ENCODE measurements at places on chromosomes 6 and 20.
A peak's percentile ranks its signal among the peaks of the same experiment; 100 is the strongest.

- H3K27ac ChIP-seq: no peak overlapping the region
- no peak overlapping the region for H3K4me3 ChIP-seq
- no peaks in the 10 kb centered on the region for H3K4me1 ChIP-seq
- no peak for DNase-seq
- no peaks in the 10 kb centered on the region for H3K27me3 ChIP-seq
Observed at GRCh38 chr6:102749210-102749971, 1355.9 kb downstream of the GRIK2 start.

DNA sequence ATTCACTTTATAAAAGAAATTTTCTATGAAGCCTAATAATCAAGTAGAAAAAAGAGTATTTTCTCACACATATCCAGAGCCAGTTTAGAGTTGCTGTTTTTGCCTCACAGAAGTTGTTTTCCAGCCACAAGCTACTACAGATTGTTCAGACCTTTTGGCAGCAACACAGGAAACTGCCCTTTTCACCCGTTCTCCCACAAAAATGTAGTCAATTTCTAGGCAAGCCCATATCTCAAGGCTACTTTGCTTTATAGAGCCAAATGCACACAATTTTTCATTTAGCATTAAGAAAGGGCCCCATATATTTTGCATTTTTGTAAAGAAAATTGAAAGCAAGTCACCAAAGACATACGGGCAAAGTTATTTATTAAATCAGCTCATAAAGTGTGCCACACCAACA lies 49.5 kb downstream of the EPB41L2 start:
- no peak overlapping the region for H3K4me3 ChIP-seq
- DNase-seq: no peak
- H3K4me1 ChIP-seq: peaks cover 35% of the 10 kb centered on the region
- H3K36me3 ChIP-seq: no peaks in the 10 kb centered on the region
- no peaks in the 10 kb centered on the region for H3K27me3 ChIP-seq

DNA sequence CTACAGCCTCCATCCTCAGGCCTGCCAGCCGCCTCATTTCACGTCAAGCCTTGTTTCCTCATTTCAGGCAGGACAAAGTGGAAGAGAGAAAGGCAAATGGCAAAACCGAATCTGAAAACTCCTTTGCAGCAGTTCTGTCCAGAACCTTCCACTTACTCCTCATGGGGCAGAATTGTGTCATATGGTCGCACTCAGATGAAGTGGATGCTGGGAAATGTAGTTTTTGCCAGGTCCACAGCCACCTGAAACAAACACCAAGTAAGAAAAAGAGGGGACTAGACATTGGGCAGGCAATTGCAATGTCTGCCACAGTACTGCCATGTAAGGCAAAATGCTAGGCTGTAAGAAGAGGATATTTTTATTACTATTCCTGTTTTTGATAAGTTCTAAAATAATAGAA lies 44.9 kb downstream of the ISM1 start:
- DNase-seq: no peak
- H3K27ac ChIP-seq: no peak overlapping the region
- H3K4me1 ChIP-seq: no peaks in the 10 kb centered on the region
- H3K4me3 ChIP-seq: no peak overlapping the region

DNA sequence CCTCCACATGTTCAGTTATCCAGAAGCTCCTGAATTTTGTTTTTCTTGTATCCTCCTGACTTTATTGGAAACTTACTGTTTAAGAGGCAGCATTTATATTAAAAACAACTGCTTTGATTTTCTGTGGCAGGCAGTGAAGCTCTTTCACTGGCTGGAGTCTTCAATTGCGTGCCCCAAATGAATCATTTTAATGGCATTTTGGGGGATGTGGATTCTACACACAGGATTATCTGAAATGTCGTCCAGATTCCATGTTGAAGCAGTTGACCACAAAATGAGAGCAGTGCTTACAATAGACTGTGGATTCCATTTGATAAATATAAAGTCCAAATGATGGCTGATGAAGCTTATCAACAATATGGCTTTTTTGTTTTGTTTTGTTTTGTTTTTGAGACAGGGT lies 41.0 kb upstream of the HIVEP1 start:
- peaks cover 5% of the 10 kb centered on the region for H3K4me1 ChIP-seq
- H3K36me3 ChIP-seq: no peaks in the 10 kb centered on the region
- no peak for DNase-seq
- no peaks in the 10 kb centered on the region for H3K27me3 ChIP-seq
- H3K27ac ChIP-seq: no peak overlapping the region

- no peak for DNase-seq
- H3K4me1 ChIP-seq: no peaks in the 10 kb centered on the region
- no peaks in the 10 kb centered on the region for H3K36me3 ChIP-seq
- H3K27ac ChIP-seq: no peak overlapping the region
Observed at GRCh38 chr6:36720251-36721141, 22.9 kb downstream of the RAB44 start.

- H3K4me1 ChIP-seq: no peaks in the 10 kb centered on the region
- peak; percentile 37 for DNase-seq
- H3K4me3 ChIP-seq: no peak overlapping the region
- H3K36me3 ChIP-seq: no peaks in the 10 kb centered on the region
- no peak overlapping the region for H3K27ac ChIP-seq
Observed at GRCh38 chr20:49344975-49345374, 67.1 kb upstream of the ZNFX1 start.

DNA sequence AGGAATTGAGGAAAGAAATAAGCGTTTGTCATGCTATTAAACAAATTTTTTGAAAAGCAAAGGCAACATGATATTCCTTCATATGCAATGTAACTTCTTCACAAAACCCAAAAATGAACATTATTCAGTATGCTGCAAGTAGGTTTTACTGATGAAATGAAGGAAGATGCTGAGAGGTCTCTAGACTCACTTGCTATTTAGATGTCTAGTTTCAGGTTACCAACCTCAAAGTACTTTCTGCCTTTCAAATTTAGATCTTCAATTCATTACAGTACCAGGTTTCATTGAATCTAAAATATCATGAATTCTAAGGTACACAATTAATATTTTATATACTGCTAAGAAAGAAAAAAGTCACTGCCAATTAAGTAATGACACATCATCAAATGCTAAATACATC lies 39.9 kb downstream of the MYO6 start:
- no peaks in the 10 kb centered on the region for H3K27me3 ChIP-seq
- no peaks in the 10 kb centered on the region for H3K36me3 ChIP-seq
- no peak for DNase-seq
- H3K27ac ChIP-seq: no peak overlapping the region

GRCh38 chr6:138105880-138106664 lies 1.1 kb downstream of the PERP start:
- H3K27ac ChIP-seq: no peak overlapping the region
- H3K4me3 ChIP-seq: peak overlapping the region; percentile 50
- no peaks in the 10 kb centered on the region for H3K27me3 ChIP-seq
- no peaks in the 10 kb centered on the region for H3K36me3 ChIP-seq
- H3K4me1 ChIP-seq: peaks cover 8% of the 10 kb centered on the region

- no peaks in the 10 kb centered on the region for H3K27me3 ChIP-seq
- DNase-seq: no peak
- no peak overlapping the region for H3K4me3 ChIP-seq
- no peak overlapping the region for H3K27ac ChIP-seq
- H3K36me3 ChIP-seq: no peaks in the 10 kb centered on the region
Observed at GRCh38 chr6:113774127-113774825, 82.9 kb upstream of the MARCKS start.

DNA sequence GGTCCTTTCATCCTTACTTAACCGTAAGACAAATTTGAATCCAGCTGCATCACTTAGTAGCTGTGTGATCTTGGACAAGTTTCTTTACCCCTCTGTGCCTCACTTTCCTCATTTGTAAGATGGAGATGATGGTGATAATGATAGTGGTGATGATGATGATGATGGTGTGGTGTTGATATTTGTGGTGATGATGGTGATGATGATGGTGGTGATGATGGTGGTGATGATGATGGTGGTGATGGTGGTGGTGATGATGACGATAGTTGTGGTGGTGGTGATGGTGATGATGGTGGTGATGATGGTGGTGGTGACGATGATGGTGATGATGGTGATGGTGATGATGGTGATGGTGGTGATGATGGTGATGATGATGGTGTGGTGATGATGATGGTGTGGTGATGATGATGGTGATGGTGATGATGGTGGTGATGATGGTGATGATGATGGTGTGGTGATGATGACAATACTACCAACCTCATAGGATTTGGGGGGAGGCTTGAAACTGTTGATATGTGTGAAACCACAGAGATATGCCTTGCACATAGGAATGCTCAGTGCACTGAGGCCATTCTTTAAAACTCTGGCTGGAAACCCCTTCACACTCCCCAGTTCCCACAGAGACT lies 233.2 kb downstream of the LY86 start:
- H3K36me3 ChIP-seq: no peaks in the 10 kb centered on the region
- no peak overlapping the region for H3K4me3 ChIP-seq
- no peak for DNase-seq
- no peaks in the 10 kb centered on the region for H3K27me3 ChIP-seq
- H3K4me1 ChIP-seq: peaks cover 14% of the 10 kb centered on the region

- no peaks in the 10 kb centered on the region for H3K36me3 ChIP-seq
- H3K27me3 ChIP-seq: no peaks in the 10 kb centered on the region
- H3K4me3 ChIP-seq: peak within 1 kb of the TSS; percentile 16
- H3K4me1 ChIP-seq: peaks cover 7% of the 10 kb centered on the region
- H3K27ac ChIP-seq: no peak within 1 kb of the TSS
Observed at GRCh38 chr6:34465531-34466241, at the start of gene PACSIN1. PACSIN1 (plus strand) TSS chr6:34466076; CDS start chr6:34526306, 60,230 bp downstream.

GRCh38 chr20:39705032-39705431 lies 742.9 kb downstream of the DHX35 start:
- no peaks in the 10 kb centered on the region for H3K36me3 ChIP-seq
- DNase-seq: no peak
- no peak overlapping the region for H3K27ac ChIP-seq

DNA sequence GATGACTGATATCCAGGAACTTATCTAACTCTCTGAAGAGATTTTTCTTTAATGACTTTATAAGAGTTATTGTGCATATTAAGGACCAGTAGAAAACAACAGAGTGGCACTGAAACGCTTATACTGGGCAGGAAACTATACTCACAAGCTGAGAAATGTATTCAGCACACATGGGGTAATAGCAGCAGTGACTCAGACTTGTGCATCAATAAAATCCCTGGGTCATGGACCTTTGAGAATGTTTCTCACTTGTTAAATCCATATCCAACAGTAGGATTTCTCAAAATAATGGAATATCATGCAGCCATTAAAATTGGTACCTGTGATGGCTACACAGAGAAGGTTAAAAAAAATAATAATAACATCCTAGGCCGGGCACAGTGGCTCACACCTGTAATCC lies 219.5 kb downstream of the BTBD9 start:
- no peaks in the 10 kb centered on the region for H3K36me3 ChIP-seq
- no peaks in the 10 kb centered on the region for H3K4me1 ChIP-seq
- H3K27me3 ChIP-seq: no peaks in the 10 kb centered on the region
- no peak overlapping the region for H3K4me3 ChIP-seq
- H3K27ac ChIP-seq: no peak overlapping the region
- DNase-seq: no peak

DNA sequence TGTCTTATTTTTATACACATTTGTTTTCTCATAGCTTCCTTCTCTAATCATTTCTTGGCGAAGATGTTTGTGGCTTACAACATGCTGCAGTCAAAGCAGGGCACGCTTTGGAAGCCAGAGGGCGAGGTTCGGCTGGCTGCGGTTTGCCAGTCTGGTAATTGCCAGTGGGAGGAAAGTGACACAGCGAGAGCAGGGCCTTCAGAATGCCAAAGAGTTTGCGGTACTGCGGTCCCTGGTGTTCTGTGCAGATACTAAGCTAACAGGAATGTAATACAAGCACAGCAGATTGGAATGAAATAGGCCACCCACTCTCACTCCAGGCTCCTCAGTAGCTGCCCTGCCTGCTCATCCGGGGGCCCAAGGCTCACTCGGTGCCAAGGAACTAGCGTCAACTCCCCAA lies 58.7 kb upstream of the TGM3 start:
- H3K4me1 ChIP-seq: no peaks in the 10 kb centered on the region
- no peaks in the 10 kb centered on the region for H3K27me3 ChIP-seq
- H3K27ac ChIP-seq: no peak overlapping the region
- no peak for DNase-seq

DNA sequence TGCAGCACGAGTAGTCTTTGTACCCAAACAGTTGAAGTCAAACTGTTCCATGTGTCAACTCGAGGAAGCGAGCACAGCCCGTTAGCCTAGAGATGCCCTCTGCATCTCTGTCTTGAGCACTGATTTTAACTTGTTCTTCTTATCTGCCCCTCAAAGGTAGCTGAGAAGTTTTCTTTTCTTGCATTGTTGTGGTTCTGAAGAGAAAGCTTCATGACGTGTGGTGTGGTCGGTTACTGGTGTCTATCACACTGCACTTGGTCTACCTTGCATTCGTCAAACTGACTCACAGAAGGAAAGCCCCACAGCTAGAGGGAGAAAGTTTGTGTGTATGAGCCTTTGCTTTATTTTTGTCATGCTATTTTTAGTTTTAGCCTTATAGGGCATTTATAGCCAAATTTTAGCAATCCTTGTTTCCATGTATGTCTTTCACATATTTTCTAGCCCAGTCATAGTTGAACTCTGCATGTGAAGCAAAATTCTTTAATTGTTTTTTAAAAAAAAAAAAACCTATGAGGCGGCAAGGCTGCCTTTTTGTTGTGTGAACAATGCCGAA lies 115.1 kb downstream of the JAG1 start:
- no peaks in the 10 kb centered on the region for H3K27me3 ChIP-seq
- H3K36me3 ChIP-seq: no peaks in the 10 kb centered on the region
- no peak overlapping the region for H3K27ac ChIP-seq
- DNase-seq: no peak
- no peak overlapping the region for H3K4me3 ChIP-seq

DNA sequence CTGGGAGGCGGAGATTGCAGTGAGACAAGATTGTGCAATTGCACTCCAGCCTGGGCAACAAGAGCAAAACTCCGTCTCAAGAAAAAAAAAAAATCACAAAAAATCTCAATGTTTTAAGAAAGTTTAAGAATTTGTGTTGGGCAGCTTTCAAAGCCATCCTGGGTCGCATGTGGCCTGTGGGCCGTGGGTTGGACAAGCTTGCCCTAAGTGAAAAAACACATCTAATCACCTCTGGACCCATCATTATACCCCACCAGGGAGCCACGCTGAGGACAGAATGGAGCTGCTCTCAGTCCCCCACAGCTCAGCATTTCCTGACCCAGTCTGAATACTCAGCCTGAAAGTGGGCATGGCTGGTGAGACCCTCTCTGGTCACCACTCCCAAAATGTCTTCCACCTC lies 129.3 kb downstream of the PRND start:
- no peaks in the 10 kb centered on the region for H3K4me1 ChIP-seq
- H3K4me3 ChIP-seq: no peak overlapping the region
- no peaks in the 10 kb centered on the region for H3K27me3 ChIP-seq

- no peak overlapping the region for H3K27ac ChIP-seq
- DNase-seq: no peak
- H3K27me3 ChIP-seq: no peaks in the 10 kb centered on the region
- H3K4me3 ChIP-seq: no peak overlapping the region
- no peaks in the 10 kb centered on the region for H3K4me1 ChIP-seq
Observed at GRCh38 chr6:22972771-22973170, 403.4 kb downstream of the HDGFL1 start.

DNA sequence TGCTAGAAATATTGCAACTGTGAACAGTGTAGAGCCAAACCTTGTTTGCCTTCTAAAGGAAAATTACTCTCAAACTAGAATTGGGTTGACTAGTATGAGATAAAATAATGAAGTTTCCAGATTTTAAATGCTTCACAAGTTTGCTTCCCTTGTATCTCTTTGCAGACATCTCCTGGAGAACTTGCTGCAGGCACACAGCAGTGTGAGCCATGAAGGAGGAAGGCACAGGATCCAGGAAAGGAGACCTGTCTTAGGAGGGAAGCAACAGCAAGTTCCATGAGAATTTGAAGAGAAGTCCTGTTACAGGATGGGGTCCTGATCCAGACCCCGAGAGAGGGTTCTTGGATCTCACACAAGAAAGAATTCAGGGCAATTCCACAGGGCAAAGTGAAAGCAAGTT lies 115.9 kb downstream of the BMP7 start:
- no peaks in the 10 kb centered on the region for H3K4me1 ChIP-seq
- no peaks in the 10 kb centered on the region for H3K36me3 ChIP-seq
- H3K27ac ChIP-seq: no peak overlapping the region
- no peaks in the 10 kb centered on the region for H3K27me3 ChIP-seq
- no peak overlapping the region for H3K4me3 ChIP-seq
- DNase-seq: no peak
